ENCODE measurements at places on chromosomes 1 and 21.

DNA sequence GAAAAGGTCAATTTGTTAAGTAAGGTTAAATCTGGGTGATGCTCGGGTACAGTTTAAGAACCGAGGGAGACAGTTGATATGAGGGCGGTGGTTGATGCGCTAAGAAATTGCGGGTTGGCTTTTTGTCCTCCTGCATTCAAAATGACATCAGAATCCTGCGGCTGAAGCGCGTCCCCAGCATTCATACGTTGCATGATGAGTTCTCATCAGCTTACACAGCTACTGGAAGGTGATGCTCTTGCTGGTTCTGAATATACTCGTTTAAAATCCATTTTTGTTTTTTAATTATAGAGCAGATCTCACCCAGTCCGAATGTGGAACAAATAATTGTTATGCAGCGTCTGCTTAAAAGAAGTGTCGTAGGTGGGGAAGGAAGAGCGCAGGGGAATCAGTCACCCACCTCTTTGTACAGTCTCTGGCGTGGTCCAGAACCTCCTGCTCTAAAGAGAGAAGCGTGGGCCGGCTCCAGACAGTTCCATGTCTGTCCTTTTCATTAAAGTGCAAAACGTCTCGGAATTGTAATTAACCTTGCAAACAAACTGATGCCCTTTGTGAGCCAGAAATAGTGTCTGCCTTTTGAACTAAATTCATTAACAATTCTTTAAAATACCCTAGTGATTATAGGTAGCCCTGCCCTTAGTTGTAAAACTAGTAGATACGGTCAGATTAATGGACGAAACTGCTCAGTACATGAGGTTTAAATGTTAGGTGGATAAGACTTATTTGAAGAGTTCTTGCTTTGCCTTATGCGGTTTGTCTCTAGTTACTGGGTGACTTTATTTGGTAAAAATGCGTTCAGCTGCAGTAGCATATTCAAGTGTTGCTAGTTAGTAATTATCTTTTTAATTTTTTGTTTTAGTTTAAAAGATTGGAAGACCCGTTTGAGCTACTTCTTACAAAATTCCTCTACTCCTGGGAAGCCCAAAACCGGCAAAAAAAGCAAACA is 741 bp downstream of the RGS2 start:
- DNase-seq, result peak; percentile 44

- DNase-seq, result no peak
These were observed 11.2 kb downstream of the CASQ2 start for GRCh38 chr1:115757326-115757725.

DNA sequence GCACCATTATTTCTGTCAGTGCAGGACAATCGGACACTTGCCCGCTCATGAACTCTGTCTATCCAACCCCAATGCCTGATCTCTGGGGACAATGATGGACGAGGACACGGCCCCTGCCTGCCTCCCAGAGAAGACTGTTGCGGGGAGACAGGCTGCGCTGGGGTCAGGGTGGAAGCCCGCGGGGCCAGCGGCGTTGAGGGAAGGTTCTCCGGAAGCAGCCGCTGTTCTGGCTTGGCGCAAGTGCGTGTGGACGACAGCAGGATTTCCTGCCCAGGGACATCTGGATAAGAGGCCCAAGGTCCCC is 18.8 kb downstream of the RHBG start:
- no peak for DNase-seq

- no peak for DNase-seq
These were observed 69.7 kb downstream of the NOS1AP start for GRCh38 chr1:162139211-162139610.

GRCh38 chr1:218851586-218851985 is 322.1 kb upstream of the LYPLAL1 start:
- no peak for DNase-seq

DNA sequence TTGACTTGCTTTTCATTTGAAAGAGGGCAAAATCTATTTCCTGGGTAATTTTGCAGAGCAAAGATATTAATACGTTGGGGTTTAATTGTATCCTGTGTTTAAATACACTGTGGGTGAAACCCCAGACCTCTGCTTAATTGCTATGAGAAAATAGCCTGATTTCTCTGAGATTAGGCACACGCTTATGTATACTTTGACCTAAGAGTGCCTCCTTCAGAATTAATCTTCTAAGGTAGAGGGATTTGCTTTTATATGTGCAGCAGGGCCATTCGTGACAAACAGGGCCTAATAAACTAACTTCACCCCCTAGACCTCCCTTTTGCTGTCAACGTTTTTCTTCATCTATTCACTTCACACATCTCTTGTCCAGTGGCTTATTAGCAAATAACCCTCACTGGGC is 216.9 kb upstream of the ADGRL2 start:
- no peak for DNase-seq

DNA sequence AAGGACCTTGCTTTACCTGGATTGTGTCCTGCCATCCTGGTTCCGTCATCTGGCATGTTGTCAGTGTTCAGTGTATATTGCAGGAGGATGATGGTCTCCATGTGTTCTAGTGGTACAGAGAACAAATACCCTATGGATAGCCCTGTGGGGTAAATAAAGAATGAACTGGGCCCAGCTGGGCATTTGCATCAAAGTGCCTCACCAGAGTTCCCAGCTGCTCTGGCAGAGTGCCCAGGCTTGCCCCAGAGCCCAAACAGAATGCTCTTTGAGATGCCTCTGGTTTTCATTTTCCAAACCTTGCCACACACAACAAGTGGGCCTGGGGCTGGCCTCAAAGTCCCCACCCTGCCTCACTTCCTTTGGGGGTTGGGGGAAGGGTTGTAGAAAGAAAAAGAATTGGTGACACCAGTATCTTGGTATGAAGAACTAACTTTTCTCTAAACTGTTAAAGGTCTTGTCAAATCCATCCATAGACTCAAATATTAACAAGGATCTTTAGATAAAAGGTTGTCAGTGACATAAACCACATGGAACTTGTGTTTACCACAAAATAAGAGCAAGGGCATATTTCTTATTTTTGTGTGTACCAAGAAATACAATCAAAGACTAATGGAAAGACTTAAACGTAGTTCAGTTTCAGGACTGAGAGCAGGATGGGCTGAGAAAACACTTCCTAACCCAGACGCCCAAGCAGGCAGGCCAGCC is 82.2 kb downstream of the LMO4 start:
- DNase-seq, result no peak

Data from activated gamma-delta T cell treated with Interleukin-2 at 50 U/mL for 16 hours (primary cell).